ENCODE measurements at places on chromosomes 7 and 10.

DNA sequence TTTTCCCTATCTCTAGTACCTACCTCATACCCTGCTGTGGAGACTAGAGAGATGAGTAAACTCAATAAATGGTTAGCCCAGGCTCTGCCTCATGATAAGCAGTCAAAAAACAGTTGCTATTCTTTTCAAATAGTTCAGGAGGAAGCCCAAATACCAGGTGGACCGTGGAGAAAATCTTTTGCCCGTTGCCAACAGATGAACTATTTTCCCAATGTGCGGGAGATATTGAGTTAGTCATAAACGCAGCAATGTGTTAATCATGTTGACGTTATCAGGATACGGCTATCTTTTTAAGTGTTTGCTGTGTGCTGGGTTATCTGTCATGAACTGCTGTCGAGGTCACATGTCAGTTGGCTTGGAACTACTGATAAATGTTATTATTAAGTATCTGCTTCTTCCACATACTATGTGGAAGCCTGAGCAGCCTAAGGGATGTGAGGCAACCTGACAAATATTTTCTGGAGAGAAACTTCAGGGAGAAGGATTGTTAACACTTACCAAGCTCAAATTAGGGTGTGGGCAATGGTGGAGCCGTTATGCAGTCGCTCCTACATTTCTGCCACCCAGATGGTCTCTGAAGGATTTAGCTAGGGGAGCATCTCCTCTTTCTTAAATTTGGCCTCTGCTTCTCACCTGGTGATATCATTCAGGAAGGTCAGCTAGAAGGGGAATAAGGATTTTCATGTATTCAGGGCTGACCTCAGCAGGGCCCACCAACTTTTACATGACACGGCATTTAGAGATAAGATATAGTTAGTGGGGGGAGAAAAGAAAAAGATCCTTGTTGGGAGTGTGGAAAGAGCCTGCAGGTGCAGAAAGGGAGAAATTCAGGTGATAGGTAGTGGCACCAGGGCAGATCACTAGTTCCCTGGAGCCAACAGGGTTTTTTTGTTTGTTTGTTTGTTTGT, 33.5 kb upstream of the SLC26A3 start:
- DNase-seq, result no peak

- no peak for DNase-seq
Measured at GRCh38 chr7:156608173-156608478, 32.4 kb upstream of the RNF32 start.

- DNase-seq, result no peak
Measured at GRCh38 chr7:106840342-106840741, 24.7 kb upstream of the PIK3CG start.

GRCh38 chr7:74287303-74288033, 1.7 kb upstream of the CLIP2 start:
- no peak for DNase-seq

DNA sequence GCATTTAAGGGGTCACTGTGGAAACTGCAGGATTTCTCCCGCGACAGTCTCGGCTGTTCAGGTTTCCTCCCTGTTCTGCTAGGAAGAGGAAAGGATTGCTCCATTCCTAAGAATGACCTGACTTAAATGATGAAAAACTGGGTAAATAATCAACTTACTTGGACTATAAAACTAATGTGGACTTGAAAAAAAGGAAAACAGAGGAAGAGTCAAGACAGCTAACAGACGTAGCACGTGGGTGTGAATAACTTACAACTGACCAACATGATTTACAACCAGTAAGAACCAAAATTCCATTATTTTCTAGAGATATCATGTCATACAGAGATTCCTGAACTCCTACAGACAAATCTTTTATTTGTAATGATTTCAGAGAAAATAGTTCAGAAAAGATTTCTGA, 93.8 kb downstream of the ADAM12 start:
- no peak for DNase-seq

- DNase-seq, result no peak
Measured at GRCh38 chr7:128217030-128217805, 23.9 kb upstream of the LEP start.
